ENCODE measurements at places on chromosomes 12 and 14. TPM values are rescaled to one million over a fixed set of nuclear protein-coding genes. Genes with fewer than 3 reads are reported as not detected.

The PNN gene
- 45.1 TPM for total RNA-seq

- DNase-seq, result no peak
Measured at GRCh38 chr14:89978656-89979055, 22.9 kb downstream of the TDP1 start.

DNA sequence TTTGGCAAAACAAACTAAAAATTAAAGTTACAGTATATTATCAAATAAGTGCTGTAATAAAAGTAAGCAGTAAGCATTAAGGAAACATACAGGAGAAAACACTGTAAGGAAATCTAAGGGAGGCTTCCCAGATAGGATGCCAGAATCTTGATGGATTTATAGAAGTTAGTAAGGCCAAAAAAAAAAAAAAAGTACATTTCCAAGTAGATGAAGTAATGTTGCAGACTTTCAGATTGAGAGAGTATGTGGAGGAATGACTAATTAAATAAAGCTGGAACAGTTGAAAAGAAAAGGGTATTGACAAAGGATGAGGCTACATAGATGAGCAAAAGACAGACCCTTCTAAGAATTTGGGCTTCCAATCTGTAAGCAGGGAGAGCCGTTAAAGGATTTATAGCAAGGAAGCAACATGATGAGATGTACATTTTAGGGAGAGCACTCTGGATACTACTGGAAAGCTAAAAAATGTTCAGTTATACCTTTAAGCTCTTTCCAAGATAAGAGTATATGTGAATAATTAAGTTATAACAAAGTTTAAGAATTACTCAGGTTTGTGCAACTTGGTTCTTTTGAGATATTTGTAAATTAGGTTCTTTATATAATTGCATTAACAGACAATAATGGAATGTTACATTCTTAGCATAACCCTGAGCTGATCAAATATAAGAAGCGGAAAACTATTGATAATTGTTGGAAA is 87.5 kb upstream of the MON2 start:
- DNase-seq, result peak; percentile 6

GRCh38 chr12:112252184-112252583 is 126.8 kb downstream of the TRAFD1 start:
- no peak for DNase-seq

The PLA2G1B gene
- total RNA-seq, result 33.9 TPM

GRCh38 chr12:88418856-88419497 is 161.3 kb downstream of the KITLG start:
- no peak for DNase-seq

The CLEC4D gene
- 4.5 TPM for total RNA-seq

DNA sequence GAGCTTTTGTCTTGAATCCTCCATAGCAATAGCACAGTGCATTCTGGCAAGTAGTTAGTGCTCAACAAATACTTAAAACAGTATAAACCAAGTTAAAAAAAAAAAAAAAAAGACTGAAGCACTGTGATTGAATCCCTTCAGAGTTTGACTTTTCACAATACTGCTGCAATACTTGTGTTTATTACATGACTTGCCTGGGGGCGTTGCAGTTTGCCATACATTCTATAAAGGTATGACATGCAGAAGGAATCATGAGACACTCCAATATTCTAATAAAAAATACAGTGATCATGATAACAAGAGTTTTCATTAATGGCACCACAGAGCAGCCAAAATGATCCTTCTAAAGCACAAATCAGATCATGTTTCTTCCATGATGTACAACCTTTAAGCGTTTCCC is 205.0 kb upstream of the CDKN3 start:
- no peak for DNase-seq

The CCDC177 gene
- not detected for total RNA-seq

DNA sequence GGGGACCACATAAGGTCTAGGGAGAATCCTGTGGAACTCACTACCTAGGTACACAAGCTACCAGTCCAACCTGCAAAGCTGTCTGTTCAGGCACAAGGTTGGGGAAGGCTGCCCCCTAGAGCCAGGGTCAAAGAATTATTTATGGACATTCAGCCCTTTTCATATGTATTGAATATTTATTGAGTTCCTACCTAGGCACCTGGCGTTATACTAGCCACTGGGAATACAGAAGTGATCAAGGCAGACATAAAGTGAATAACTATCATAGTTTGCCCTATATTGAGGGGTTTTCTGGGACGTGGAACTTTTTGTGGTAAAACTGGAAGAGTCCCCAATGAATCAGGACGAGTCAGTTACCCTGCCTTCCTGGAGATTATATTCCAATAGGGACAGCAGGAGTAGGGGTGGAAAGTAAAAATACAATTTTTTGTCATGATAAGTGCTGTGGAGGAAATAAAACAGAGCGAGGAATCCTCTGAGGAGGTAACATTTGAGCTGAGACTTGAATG is 5.8 kb upstream of the SLC48A1 start:
- peak; percentile 47 for DNase-seq

DNA sequence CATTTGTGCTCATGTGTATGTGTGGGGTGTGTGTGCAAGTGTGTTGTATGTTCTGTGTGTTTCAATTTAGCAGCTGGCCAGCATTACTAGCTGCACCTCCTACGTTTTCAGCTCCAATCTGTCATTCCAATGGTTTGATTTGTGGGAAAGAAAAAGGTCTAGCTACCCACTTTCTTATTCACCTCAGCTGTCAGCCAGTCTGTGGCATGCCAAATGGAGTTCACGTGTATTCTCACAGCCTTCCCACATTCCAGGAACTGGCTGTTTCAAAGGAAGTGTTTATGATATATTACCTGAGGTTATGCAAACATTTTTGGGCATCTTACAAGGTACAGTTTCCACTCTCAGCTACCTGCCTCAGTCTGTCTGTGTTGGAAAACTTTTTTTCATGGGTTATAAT is 220.2 kb upstream of the CPNE8 start:
- no peak for DNase-seq

The MMP17 gene
- 4.6 TPM for total RNA-seq

The PITPNM2 gene
- total RNA-seq, result 37.8 TPM

- no peak for DNase-seq
Measured at GRCh38 chr14:72675126-72675525, 218.8 kb downstream of the DPF3 start.

DNA sequence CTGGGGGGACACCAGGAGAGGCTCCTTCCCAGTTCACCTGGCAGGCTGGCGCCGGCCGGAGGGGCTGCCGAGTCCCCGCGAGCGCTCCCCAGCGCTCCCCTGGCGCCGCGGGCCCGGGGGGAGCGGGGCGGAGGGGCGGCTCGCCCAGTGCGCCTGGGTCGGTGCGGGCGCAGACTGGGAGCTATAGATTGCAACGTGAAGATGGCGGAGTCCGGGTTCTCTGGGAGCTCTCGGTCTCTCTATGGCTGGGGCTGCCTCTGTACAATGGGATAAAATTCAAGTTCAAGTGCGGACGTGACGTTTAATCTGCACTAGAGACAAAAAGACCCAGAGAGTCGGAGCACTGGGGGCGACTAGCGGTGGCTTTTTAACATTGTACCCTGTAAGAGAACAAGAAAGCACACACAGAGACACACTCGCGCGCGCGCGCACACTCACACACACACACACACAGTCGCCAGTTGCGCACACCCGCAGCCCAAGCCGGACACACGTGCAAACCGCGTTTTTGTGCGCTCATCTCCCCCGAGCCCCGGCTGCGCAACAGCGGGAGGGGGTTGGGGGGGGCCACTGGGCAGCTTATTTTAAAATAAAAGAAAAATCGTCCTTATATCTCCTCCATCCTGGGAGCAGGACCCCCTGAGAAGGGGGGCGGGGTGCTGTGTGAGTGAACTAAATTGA is at the start of gene BCL11B:
BCL11B (minus strand) TSS at position 247 of the 681 bp plus-strand sequence. CDS start 979 bp downstream, outside the sequence.
- peak; percentile 98 for DNase-seq

The AQP2 gene
- not detected for total RNA-seq

The TSPAN11 gene
- total RNA-seq, result 5.3 TPM

- DNase-seq, result no peak
Measured at GRCh38 chr14:76827696-76828296, 1.6 kb downstream of the LRRC74A start.

The KCNC2 gene
- total RNA-seq, result not detected

DNA sequence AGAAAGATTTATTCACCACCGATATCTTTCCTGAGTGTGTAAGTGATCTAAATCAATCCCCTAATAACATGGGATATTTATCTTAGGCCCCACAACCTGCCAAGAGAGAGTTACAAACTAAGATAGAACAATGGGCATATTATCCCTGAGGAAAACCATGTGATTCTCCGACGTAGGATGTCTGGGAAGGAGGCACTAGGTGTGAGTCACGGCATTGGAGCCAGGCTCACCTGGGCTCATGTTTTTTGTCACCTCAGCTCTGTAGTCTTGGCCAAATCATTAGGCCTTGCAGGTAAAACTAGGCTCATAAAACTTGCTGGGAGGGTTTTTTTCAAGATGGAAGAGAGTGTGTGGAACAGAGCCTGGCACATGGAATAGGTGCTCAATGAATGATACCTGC is 129.7 kb upstream of the PLEKHG7 start:
- DNase-seq, result no peak

DNA sequence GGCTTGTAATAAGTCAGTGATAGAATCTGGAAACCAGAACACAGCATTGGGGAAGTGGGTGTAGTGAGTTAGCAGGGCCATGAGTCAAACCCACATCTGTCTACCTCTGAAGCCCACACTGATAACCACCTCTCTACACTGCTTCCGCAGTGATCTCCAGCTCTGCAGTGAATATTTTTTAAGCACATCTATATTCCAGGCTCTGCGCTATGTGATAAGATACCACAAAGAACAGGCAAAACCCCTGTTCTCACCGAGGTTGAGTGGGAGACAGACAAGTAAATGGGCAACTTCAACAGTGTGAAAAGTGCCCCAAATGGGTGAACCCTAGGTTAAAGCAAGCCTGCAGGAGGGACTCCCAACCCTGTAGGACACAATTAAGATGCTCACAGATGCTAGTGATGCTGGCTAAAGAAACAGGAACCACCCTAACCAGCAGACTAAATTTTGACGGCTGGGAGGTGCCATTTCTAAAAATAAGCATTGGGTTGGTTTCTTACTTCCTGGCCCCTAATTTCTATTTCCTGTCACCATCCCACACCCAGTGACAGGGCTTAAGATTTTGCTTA is 375.0 kb downstream of the DPF3 start:
- no peak for DNase-seq

DNA sequence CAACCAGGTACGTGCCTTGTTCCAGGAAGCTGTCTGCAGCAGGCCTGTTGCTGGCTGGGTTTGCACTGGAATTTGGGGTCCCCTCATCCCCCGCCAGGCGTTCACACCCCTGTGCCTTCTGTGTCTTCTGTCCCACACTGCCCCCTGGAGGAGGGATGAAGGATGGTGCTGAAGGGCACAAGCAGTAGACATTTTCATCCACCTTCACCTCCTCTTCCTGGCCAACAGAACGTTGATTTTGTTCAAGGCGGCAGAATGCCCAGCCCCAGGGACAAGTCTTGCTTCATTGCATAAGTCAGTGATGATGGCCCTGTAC is 122.1 kb downstream of the CALM1 start:
- DNase-seq, result peak; percentile 40

- no peak for DNase-seq
Measured at GRCh38 chr12:111304642-111305071, 64.2 kb downstream of the PHETA1 start.

- DNase-seq, result peak; percentile 49
Measured at GRCh38 chr12:110937104-110937641, 16.8 kb upstream of the MYL2 start.

DNA sequence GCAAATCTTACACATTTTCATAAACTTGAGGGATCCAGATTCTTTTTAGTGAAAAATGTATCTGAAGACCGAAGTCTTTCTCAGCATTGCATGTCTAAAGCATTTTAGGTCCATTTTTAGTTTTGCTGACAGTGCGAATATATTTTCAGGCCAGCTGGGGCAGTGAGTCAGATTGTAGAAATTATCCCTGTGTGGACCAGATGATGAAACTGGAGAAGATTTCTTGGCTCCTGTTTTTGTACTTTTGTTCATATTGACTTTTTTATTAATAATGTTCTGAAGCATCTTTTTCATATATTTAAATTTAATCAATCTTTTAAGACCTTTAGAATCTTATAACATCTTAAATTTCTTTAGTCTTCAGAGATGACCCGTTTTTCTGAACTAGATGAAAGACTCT is 173.1 kb downstream of the FLRT2 start:
- DNase-seq, result peak; percentile 11

DNA sequence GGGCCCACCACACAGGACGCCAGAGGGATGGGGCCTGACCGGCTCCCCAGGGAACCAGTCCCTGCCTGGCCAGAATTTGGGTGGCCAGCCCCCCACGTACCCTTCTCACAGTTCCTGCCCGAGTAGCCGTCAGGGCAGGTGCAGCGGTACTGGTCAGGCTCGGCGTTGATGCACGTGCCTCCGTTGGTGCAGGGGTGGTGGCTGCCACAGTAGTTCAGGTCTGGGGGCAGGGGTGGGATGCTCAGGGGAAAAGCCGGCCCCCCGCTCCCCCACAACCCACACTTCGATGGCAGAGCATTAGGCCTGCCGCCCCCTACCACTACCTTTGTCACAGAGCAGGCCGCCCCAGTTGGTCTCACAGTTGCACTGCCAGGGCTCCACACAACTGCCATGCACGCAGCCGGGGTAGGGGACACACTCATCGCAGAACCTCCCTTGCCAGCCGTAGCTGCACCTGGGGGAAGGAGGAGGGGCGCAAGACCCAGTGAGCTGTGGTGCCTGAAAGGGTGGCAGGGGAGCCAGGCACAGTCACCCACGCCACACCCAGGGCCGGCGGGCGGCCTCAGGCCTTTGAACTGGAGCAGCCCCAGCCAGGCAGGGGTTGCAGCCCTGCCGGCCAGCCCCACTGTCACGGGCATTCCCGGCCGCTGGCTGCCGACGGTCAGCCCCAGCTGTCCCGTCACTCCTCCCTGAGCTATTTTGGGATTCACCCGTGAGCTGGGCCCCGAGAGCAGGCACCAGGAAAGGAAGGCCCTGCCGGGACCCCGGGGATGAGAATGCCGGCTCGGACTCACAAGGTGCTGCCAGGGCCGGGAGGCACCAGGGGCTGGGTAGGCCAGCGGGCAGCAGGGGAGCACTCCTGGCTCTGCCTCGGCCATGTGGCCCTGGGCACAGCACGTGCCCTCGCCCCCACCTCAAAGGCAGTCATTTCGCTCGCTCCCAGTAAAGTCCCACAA is 16.5 kb downstream of the JAG2 start:
- DNase-seq, result no peak

All from lung (tissue), 17 donors.